ENCODE measurements at places on chromosomes 12 and 14. TPM values are rescaled to one million over a fixed set of nuclear protein-coding genes. Genes with fewer than 3 reads are reported as not detected.

DNA sequence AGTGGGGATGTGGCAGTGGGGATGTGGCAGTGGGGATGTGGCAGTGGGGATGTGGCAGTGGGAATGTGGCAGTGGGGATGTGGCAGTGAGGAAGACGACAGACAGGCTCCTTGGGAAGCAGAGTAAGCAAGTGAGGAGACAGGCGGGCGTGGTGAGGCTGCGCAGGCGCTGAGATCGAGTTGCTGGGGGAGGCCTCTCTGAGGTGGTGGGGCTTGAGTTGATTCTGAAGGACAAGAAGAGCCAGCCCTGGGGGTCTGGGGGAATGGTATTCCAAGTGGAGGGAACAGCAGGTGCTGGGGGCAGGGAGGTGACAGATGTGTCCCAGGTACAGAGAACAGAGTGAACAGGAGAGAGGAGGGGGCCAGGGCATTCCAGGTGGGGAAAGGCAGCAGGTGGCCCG is 33.8 kb upstream of the TSPAN9 start:
- no peak for DNase-seq

- DNase-seq, result no peak
Observed at GRCh38 chr12:104707194-104707593, 250.4 kb downstream of the CHST11 start.

The IFNG-AS1 gene
- total RNA-seq, result not detected

- DNase-seq, result no peak
Observed at GRCh38 chr12:30417697-30418231, 277.9 kb downstream of the IPO8 start.

DNA sequence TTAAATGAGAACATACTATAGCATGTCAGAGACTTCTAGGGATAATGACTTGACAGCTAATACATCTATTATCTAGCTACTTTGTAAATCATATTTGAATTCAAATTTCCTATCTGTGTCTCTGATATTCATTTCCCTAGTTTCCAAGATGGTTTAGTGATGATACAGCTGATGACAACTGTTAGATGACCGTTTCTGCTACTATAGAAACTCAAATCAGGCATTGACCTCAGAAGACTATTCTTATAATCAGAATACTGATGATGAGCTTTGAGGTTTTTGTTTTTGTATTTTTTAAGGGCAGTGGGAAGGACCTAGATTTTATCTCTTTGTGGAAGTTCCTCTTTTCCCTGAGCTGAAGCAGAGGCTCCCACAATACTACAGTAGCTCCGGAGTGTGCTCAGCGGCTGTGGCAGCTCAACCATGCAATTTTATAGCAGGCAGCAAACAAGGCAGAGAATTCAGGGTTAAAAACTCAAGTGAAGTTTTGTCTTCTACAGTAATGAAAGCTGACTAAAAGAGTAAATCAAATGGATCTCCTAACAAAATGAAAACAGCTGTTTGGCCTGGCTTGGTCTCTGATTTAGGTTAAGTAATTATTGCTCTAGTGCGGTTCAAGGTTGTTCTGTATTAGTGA is 145.1 kb downstream of the SLC25A21 start:
- no peak for DNase-seq

DNA sequence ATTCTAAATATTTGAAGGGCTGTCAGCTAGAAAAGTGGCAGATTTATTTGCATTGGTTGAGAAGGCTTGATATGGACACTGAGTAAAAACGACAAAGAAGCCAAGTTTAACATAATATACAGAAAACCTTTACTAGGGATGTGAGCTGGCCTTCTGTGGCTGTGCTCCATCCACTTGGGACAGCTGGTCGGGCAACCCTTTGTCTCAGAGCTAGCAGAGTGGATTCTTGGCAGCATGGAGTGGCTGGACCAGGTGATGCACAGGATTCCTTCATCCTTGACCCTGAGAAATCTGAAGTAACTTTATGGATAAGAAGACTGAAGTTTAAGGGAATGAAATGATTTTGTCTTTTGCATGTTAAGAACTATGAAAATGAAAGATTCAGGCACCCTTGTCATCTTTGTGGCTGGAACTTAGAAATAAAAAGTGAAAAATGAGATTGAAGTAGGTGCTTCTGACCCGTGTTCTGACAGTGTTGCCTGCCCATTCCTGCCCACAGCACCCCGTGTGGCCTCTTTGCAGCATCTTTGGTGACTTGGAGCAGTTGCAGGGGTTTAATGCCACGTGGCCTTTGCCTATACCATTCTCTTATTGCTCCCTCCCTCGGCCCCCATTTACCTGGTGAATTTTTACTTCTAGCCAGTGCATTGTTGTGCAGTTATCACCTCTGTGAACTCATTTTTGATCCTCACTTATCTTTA is 32.6 kb downstream of the PELI2 start:
- DNase-seq, result no peak

GRCh38 chr12:90939382-90939781 is 15.6 kb downstream of the CCER1 start:
- DNase-seq, result no peak

The TIGAR gene
- 4.1 TPM for total RNA-seq

DNA sequence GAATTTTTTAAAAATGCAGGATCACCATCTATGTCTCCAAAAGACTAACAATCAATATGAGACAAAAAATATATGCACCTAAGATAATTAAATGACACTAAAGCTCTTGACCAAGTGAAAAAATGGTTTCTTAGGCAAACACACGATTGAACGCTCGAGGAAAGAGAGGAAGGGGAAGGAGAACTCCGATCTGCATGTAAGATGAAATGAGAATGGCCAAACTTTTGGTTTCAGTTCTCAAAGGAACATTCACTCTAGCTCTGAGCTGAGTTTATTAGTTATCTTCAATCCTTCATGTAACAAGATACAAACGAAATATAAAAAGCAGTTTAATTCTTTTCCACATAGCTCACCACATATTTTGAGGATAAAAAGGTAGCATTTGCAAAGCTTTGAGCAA is 2.8 kb downstream of the DYRK4 start:
- DNase-seq, result no peak

DNA sequence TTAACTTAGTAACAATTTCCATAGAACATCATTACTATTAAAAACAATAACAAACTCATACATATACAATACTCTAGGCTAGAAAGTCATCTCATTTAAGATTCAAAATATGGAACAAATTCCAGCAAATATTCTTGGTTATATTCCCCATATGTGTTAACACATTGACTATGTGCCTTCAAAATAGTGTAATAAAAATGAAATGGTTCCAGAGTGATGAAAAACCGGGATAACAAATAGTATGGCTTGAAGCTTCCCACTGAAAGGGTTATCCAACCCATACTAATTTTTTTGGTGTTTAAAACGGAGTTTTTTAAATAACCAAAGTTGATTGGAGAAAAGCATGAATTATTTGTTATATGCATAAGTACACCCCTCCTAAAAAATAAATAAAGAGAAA is 5.3 kb downstream of the LRIG3 start:
- no peak for DNase-seq

DNA sequence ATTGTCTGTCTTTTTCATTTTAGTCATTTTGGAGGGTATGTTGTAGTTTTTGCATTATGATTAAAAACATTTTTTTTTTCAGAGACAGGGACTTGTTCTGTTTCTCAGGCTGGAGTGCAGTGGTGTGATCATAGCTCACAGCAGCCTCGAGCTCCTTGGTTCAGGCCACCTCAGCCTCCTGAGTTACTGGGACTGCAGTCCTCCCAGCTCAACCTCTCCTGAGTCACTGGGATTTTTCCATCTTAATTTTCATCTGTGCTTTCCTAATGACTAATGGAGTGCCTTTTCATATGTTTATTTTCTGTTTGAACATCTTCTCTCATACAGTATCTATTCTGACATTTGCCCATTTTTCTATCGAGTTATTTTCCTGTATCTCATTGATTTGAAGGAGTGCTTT is 52.6 kb downstream of the DYRK2 start:
- no peak for DNase-seq

- DNase-seq, result no peak
Observed at GRCh38 chr12:106137530-106138356, 1.0 kb downstream of the NUAK1 start.

DNA sequence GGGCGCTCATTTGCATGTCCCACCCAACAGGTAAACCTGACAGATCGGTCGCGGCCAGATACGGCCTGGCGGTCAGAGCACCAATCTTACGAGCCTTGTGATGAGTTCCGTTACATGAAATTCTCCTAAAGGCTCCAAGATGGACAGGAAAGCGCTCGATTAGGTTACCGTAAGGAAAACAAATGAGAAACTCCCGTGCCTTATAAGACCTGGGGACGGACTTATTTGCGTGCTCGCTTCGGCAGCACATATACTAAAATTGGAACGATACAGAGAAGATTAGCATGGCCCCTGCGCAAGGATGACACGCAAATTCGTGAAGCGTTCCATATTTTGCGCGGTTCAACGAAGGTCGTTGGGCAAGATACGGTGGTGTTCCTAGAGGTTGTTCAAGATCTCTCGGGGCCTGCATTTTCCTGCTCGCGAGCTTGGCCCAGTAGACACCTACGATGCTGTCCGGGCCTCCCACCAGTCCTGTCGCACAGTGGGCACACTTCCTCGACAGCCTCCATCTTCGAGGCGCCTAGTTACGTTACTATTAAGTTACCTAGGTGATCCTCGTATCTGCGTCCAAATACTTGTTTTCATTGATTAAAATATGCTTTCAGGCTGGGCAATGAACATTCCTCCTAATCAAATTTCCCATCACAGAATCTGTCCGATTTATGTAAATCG is at the start of gene RNU6-7:
RNU6-7 (plus strand) TSS at position 230 of the 675 bp plus-strand sequence.
- no peak for DNase-seq

The CIROP gene
- not detected for total RNA-seq

DNA sequence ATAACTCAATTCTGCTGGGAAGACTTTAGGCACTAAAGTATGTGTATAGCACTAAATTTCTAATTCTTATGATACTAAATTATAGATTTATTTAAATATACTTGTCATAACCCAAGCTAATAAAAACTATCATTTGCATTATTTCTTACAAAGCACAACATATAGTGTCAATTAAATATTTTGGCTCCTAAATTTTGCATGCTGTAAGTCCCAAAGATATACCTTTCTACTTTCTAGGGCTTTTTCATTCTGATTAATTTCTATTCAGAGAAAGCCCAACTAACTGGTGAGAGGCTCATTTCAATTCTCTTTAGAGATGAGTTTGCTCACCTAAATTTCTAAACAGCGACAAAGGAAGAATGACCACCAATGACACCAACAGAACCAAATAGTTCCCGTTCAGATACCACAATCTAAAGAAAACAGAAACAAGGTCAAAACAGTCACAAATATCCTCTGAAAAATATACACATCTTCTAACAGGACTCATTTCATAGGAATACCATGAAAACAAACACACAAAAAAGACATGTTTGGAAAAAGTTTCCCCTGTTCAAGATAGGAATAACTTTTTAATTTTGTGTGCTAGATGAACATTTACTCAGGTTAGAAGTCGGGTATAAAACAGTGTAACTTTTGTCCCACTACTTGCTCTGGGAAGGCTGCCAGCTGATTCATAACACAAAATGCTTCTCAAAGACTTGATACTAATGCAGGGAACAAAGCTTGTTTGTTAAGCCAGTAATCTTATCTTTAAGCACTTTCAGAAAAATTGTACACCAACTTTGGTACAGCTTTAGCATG is 7.6 kb downstream of the SLC38A2 start:
- DNase-seq, result no peak

- no peak for DNase-seq
Observed at GRCh38 chr12:78795934-78796445, 68.6 kb upstream of the SYT1 start.

DNA sequence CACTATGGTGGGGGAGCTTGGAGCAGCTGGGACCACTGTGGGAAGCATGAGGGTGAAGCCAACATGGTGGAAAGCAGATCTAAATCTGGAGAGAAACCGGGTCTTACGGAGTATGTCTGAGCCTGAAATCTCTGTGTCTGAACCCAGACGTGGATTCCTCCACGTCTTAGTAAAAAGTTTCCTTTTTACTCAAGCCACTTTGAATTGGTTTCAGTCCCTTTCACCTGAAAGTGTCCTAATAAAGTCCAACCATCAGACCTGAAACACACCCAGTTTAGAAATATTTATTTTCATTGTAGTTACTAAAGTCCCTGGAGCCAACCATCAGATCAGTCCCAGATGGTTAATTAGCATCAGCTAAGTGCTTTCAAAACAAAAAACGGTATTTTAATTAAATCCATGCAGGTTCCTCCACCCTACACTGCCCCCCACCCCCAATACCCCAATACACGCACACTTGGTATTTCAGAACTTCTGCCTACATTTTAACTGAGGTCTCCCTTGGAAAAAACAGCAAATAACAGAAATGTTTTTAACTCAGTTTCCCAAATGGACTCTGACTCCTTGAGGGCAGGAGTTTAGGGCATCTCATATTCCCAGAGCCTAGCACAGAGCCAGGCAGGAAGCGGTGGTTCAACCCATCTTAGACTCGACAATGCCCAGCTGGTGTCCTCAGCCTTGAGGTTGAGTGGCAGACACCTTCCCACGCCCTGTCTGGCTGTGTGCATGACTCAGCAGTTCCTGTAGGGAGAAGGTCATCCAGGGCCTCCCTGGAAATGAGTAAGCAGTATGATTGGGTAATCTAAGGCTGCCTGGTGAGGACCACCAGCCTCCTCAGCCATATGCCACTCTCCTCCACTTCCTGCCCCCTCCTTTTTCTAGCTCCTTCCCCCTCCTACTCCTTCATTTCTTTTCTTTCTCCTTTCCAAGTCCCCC is 175.8 kb downstream of the TTC8 start:
- DNase-seq, result no peak

DNA sequence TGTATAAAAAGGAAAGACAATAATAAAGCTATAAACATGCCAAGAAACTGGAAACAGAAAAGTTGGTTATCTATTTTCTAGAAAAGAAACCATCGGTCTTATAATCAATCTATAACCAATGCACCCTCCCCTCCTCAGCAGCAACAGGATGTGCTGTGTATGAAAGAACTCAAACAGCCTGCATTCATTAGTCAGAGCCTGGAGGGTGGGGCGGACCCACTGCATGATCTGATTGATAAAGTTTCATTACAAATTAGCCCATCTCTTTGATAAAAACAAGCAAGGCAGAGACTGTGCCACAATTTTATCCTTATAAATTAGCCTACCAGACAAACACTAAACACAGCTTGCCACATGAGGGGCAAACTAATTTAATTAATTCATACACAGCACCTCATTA is 448.1 kb downstream of the BCAT1 start:
- no peak for DNase-seq

GRCh38 chr14:37584211-37585100 is 10.6 kb downstream of the FOXA1 start:
- DNase-seq, result no peak

- no peak for DNase-seq
Observed at GRCh38 chr12:116958402-116959197, 47.9 kb downstream of the FBXW8 start.

GRCh38 chr14:51716610-51717009 is 64.9 kb downstream of the FRMD6 start:
- peak; percentile 19 for DNase-seq

DNA sequence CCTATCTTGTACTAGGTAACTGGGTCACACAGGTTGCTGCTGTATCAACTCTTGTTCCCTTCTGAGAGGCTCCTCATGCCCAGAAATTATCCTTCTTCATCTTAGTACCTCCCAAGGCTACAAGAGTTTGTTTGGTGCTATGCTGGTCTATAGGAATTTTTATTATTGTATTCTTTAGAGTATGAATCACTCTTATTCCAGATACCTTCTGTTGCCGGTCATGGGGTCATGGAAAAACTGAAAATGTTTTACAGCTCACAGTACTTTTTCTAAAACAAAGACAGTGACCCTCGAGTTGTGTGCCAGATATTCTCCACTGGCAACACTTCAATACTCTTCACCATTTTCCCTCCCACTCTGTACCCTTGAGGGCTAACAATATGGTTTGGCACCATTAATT is 1598.0 kb upstream of the TMEM132C start:
- DNase-seq, result no peak
